Fibroblast of lung (primary cell): ENCODE measurements at places on chromosomes 3 and 15.
A peak's percentile ranks its signal among the peaks of the same experiment; 100 is the strongest.

GRCh38 chr3:100548053-100548452, 55.6 kb downstream of the TMEM45A start:
- DNase-seq, result no peak

DNA sequence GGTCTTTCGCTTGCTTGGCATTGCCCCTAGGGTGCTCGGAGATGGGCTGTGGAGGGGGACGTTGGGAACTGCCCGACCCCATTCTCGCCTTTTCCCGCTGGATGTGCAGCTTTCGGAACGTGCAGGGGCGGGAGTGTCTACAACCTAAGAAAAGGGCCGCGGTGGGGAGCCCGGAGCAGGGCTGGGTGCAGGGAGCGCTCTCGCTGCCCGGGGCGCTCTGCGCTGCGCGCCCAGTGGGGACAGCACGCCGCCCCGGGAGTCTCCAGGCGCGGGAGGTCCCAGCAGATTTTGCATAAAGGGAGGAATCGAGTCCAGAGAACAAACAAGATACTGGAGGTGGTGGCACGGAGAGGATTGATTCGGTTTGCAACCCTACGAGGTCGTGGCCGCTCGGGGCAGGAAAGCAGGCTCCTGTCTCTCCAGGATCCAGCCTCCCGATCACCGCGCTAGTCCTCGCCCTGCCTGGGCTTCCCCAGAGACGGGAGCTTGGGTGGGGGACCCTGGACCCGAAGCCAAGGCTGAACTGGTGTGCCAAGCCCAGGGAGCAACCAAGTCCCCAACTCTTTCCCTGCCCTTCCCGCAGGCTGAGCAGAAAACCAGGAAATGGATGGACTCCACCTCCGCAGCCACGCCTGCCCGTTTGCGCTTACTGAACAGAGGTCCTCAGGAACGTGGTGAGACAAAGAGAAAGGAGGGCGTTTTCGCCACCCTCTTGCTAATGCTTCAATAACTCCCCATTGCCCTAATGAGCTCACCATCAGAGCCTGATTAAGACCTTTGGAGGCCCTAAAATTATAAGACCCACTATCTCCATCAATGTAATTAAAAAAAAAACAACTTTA, 59.7 kb downstream of the NOX5 start:
- DNase-seq, result peak; percentile 75

- peak; percentile 79 for DNase-seq
Observed at GRCh38 chr15:90934949-90935751, at the start of gene UNC45A. Gene UNC45A, plus strand, starts transcription at chr15:90935285. Its CDS starts 40 bp downstream, at chr15:90935325.

GRCh38 chr15:57537072-57537471, 54.6 kb upstream of the MYZAP start:
- peak; percentile 46 for DNase-seq

GRCh38 chr15:44275150-44275830, 13.2 kb upstream of the GOLM2 start:
- no peak for DNase-seq

- peak; percentile 67 for DNase-seq
Observed at GRCh38 chr3:58532794-58533220, 4.2 kb downstream of the ACOX2 start.

DNA sequence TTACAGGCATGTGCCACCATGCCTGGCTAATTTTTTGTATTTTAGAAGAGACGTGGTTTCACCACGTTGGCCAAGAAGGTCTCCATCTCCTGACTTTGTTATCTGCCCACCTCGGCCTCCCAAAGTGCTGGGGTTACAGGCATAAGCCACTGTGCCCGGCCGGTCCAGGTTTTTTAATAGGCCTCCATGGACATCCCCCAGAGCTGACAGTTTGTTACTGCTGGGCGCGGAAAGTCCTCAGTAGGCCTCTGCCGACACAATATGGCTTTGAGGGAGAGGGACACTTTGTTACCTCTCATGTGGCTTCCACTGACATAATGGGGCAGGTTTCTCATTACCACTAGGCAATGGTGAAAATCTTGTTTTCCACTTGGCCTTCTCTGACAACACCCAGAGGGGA, 152.0 kb downstream of the WNT7A start:
- no peak for DNase-seq

DNA sequence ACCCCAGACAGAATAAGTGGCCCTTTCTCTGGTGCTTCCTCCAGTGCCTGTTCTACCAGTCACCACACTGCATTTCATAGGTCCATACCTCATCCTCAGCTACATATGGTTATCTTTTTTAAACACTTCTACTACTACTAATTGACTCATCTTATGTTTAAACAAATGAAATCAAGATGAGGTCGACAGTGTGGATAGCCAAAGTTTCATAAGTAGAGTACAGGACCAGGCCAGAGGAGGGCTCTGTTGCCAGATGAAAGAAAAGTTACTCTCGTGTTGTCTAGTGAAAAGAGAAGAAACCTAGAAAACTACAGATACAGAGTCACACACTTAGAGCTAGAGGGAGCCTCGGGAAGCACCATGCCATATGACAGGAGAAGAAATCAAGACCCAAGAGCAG, 296.1 kb downstream of the VPS13C start:
- DNase-seq, result peak; percentile 40

DNA sequence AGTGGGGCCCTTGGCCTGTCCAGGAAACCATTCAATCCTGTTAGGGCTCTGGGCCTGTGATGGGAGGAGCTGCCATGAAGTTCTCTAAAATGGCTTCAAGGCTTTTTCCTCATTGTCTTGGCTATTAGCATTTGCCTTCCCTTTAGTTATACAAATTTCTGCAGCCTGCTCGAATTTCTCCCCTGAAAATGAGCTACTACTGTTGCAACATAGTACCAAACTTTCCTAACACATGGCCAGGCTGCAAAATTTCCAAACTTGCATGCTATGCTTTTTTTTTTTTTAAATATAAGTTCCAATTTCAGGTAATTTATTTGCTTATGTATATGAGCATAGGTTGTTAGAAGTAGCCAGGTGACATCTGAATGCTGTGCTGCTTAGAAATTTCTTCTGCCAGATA, 560.8 kb upstream of the TBL1XR1 start:
- peak; percentile 66 for DNase-seq

GRCh38 chr15:33738941-33739664, 229.2 kb upstream of the CHRM5 start:
- no peak for DNase-seq

DNA sequence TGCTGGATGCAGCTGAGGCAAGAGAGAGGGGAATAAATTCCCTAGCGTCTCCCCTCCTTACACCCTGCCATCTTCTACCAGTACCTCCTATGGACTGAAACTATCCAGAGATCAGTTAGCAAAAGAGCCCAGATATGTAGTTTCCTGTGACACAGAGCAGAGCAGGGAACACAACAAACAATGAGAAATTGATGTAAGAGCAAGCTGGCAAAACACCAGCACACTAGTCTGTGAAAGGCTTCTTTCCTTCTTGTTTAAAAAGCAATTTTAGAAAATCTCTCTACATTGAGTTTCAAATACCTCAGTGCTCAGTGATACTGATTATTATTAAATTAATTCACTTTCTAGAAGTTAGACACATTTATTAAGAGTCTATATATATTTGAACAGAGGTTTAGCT, 215.6 kb upstream of the AZI2 start:
- DNase-seq, result no peak

DNA sequence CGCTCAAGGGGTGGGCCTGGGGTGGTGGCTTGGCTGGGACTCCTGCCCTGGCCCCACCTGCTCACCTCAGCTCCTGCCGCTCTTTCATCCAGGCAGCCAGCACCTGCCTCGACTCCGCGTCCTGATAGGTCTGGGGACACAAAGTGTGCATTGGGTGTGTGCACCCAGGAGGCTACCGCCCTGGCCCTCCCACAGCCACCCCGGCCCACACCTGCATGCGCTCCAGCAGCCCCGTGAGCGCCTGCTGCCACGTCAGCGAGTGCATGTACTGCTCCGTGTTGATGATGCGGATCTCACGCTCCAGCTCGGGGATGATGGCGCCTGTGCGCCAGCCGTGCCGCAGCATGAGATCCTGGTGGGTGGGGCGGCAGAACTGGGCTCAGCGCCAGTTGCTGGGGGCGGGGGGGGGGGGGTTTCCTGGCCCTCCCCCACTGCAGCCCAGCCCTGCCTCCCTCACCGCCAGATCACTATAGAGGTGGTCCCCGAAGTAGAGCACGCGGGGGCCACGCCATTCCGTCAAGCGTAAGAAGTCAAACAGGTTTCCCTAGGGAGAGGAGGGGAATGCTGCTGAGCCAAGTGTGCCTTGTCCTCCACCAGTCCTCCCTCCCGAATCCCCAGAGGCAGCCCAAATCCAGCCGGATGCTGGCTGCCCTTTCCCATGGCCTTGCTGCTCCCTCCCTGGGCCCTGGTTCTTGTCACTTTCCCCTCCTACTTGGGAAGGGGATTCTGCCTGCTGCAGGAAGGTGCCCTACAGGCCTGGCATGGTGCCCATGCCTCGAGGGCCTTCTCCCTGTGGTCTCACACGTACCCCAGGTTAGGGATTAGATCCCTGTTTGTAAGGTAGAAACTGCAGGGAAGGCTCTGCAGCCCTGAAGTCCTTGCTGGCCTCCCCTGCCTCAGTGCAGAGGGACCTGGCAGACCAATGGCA, 8.6 kb downstream of the NT5DC2 start:
- DNase-seq, result no peak

DNA sequence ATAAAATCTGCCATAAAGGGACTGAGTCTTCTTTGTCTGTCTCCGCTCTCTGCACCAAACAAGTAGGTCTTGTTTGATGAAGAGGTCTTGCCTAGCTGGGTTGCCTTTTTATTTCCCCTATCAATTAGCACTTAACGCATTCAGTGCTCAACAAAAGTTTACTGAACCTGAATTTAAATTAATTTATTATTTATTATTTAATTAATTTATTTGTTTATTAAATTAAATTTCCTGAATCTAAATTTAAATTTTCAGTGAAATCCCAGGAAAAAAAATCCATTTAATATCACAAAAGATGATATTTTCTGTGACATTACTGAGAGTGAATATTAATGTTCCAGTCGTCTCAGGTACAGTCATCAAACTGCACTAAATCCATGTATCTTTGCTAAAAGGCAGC, 164.9 kb upstream of the AGTR1 start:
- no peak for DNase-seq

- DNase-seq, result peak; percentile 95
Observed at GRCh38 chr15:55279746-55280351, 9.8 kb downstream of the RAB27A start.

DNA sequence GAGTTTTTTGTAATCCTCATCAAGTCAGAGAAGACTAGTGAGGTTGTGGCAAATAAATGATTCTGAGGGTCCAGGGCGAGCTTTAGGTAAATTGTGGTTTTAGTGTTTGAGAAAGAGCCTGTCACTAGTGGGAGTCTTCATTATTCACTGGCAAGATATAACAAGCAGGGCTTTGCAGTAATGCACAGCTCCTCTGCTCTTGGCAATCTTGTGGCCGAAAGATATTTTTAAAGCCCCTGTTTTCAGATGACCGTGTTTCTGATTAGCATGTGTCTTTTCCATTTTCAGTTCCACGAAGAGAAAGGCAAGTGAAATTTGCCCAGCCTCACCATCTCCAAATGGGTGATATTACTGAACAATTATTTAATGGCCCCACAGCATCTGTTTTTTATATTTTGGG, 154.0 kb upstream of the BCL6 start:
- no peak for DNase-seq

DNA sequence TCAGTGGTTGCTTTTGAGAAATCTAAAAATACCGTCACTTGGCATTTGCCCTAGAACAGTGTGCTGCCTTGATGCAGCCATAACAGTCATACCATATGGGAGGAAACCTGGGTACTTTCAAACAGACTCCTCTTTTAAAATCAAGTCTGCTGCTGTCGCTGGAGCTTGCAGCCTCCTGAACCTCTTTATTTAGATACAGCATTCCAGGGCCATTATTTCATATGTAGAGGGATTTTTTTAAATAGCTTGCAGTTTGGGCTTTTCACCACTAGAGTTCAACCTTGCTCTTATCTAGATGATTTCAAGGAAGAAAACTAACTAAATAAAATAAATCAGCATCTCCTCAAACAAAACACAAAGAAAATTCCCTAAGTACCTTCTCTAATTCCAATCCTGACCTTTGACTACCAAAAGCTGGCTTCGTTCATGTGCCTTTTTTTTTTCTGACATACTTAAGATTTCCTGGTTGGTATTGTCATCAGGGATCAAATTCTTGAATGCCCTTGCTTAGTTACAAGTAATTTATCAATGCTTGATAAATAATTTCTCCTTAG, 111.6 kb downstream of the KBTBD8 start:
- DNase-seq, result peak; percentile 63

GRCh38 chr3:172096881-172097420, 57.6 kb downstream of the FNDC3B start:
- peak; percentile 89 for DNase-seq

DNA sequence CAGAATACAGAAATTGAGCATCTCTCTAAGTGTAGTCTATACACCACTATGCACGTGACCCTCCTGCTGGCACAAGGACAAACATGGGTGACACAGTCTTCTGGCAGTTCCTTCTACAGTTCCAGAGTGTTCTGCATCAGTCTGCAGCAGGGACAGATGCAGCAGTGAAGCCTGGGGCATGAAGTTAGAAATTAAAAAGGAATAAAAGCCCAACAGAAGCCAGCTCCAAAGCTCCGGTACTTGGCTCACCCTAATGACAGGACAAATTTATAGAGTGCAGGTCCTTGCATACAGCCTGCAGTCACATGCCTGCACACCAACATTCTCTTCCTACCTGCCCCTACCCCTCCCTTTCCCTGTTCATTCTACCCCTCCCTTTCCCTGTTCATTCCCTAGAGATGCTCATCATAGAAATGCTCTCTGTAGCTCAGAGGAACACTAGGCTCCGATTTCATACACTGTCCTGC, 15.0 kb downstream of the UACA start:
- DNase-seq, result peak; percentile 13

DNA sequence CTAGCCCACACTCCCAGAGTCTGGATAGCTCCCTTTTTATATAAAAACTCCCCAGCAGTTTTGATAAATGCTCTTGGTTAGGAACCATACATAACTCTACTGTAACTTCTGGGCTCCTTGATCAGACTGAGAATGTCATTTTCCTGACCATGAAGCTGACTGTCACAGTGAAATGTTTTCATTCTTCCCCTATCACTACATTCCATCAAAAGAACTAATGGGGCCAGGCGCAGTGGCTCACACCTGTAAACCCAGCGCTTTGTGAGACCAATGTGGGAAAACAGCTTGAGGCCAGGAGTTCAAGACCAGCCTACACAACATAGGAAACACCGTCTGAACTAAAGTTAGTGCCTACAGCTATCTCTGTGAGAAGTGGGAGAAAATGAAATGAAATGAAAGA, 72.8 kb upstream of the MYO5C start:
- DNase-seq, result no peak

- DNase-seq, result no peak
Observed at GRCh38 chr3:25686766-25687165, 22.1 kb upstream of the TOP2B start.

GRCh38 chr3:37946531-37946889, 44.1 kb upstream of the VILL start:
- DNase-seq, result no peak
